ENCODE measurements at places on chromosomes 6 and 20.

GRCh38 chr20:44683263-44684046 lies 31.7 kb upstream of the CCN5 start:
- peak; percentile 81 for DNase-seq

DNA sequence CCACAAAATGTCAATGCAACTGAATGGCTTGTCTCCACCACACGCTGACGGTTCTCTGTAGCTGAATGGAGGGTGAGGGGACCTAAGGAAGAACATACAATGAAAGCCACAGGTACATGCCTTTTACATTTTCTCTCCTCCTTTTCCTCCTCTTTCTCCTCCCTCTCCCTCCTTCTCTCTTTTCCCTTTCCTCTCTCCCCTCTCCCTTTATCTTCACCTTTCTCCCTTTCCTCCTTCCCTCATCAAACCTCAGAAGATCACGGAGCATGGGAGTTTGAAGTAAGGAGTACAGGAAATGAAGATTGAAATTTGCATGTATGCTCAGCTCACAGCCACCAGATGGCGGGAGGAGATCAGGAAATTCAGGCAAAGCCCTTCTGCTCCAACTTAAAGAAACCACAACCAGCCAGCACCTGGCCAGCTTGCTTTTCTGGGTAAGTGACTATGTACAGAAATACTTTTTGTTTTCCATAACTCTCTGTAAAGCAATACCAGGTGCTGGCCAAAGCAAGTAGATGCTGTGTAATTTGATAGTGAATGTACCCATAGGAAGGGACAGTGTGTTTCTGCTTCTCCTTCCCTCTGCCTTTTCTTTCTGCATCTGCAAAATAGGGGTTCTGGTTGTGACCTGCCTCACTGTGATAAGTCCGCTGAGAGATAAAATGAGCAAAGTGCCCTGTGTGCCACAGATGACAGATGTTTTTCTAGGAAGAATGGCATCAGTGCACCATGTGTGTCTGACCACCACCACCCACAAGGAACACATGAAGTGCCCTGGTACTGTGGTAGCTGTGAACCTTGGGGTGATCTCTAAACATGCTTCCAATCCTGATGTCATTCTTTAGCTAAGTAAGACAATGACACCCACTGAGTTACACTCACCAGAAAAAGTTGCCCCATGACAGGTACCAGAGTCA lies 18.6 kb upstream of the FOXO3 start:
- peak; percentile 79 for DNase-seq

GRCh38 chr6:10962673-10963072 lies 75.8 kb downstream of the SYCP2L start:
- DNase-seq: no peak

- no peak for DNase-seq
These were observed 187.0 kb downstream of the CLVS2 start for GRCh38 chr6:123182998-123183397.

GRCh38 chr20:31674895-31675827 lies 37.4 kb downstream of the COX4I2 start:
- peak; percentile 78 for DNase-seq

- DNase-seq: peak; percentile 75
These were observed 68.9 kb upstream of the FAM184A start for GRCh38 chr6:119147101-119148053.

DNA sequence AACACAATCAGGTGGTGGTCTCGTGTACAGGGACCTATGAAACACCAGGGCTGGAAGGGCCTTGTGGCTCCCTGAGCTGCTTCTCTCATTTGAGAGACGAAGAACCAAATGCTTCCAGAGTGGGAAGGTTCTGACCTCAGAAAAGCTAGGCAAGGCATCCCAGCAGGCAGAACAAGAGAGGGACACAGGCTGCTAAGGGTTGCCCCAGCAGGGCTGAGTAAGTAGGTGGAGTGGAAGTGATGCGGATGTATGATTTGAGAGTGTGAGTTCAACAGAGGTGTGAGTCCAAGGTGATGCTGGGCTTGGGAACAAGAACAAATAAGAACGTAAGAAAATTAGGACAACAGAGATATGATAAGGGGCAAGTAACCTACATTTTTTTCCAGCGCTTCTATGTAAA lies 147.8 kb downstream of the BACH2 start:
- DNase-seq: no peak

DNA sequence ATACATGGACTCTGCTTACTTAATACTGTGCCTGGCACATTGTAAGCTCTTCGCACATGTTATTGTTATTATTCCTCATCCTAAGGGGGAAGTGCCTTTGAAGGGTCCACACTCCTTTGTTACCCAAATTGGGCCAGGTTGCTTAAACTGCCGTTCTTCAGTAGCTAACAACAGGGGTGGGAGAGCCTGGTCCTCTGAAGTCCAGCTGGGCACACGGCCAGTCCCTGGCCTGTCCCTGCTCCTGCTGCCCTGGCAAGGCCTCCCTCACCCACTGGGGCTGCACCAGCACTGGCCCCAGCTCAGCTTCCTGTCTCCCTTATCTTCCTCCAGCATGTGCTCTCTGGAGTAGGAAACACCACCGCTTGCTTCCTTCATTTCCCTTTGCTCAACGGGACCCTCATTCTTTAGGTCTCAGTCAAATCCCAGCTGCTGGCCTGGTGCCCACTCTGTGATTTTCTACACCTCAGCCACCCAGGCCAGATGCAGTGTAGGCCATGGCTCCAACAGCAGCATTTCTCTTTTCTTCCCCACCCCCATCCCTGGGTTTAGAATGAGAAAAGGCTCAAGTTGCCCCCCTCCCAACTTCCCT lies 5.5 kb upstream of the PROCR start:
- no peak for DNase-seq

- DNase-seq: no peak
These were observed 16.4 kb downstream of the MICA start for GRCh38 chr6:31419842-31420241.

DNA sequence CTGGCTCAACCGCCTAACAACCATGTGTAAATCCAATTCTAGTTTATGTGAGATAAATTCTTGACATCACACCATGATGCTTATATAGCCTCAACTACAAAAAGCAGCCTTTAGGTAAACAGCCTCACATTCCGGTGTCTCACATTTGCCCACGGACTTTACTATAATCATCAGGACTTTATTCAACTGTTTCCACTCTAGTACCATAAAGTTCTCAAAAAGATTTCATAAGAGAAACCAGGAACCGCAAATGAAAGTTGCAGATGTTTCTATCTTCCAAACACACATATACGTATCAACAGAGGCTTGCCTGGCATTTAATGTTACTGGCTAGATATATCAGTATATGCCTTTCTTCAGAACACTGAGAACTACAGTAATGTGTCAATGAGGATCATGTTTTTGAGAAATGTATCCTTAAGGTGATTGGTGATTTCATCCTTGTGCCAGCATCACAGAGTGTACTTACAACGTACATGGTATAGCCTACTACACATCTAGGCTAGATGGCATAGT lies 80.0 kb downstream of the EPB41L2 start:
- no peak for DNase-seq

DNA sequence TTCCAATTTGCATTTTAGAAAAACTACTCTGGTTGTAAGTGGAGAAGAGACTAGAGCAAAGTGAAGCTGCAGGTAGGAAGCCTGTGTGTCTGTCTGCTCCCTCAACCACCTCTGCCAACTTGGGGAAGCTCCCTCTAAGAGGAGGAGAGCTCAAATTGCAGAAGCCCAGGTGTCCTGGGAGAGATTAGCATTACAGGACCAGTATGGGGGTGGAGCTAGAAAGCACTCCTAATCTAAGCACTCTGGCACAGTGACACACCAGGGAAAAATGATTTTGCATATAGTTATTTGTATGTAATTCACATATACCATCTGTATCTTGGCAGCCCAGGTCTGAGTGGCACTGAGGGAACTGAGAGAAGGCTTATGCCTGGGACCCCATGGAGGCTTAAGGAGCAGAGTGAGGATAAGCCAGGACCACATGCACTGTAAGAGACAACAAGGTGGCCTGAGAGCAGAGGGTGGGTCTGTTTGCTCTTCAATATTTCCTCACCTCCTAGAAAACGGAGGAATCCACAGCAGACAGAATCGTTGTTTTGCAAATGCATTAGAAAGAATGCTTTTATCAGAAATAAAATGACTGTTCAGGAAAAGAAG lies 13.6 kb downstream of the GSTA2 start:
- no peak for DNase-seq

GRCh38 chr20:25308671-25309394 lies 60.9 kb downstream of the PYGB start:
- DNase-seq: no peak

- DNase-seq: no peak
These were observed 44.2 kb upstream of the FAM50B start for GRCh38 chr6:3804964-3805363.

Data from activated CD8-positive, alpha-beta memory T cell treated with anti-CD3 and anti-CD28 coated beads for 24 hours (primary cell).